ENCODE measurements at places on chromosomes 7 and 10. TPM values are rescaled to one million over a fixed set of nuclear protein-coding genes. Genes with fewer than 3 reads are reported as not detected.

CLCN1 gene
- 0.23 TPM for total RNA-seq

- no peak overlapping the region for H3K27ac ChIP-seq
- H3K36me3 ChIP-seq: no peaks in the 10 kb centered on the region
- no peaks in the 10 kb centered on the region for H3K4me1 ChIP-seq
- H3K27me3 ChIP-seq: no peaks in the 10 kb centered on the region
- H3K4me3 ChIP-seq: no peak overlapping the region
Observed at GRCh38 chr10:23643111-23643780, 204.4 kb downstream of the OTUD1 start.

GRCh38 chr7:45342236-45342635 is 184.6 kb downstream of the RAMP3 start:
- H3K4me1 ChIP-seq: no peaks in the 10 kb centered on the region
- H3K4me3 ChIP-seq: no peak overlapping the region
- DNase-seq: no peak
- H3K36me3 ChIP-seq: no peaks in the 10 kb centered on the region
- no peaks in the 10 kb centered on the region for H3K27me3 ChIP-seq

DNA sequence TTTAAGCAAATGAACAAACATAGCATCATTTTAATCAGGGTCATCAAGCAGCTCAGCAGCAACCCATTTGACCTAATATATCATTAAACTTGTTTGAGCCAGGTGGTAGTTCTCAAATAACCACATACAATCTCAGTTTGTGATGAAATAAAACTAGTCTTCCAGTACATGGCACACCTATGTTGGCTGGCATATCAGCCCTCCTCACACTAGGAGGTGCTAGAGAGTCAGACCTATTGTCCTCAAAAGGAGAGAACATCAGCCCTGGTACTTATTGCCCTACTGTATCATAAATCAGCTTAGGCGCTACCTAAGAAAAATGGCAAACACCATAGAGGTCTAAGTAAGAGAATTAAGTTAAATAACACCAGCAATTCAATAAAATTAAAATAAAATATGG is 81.7 kb downstream of the CABCOCO1 start:
- no peaks in the 10 kb centered on the region for H3K4me1 ChIP-seq
- no peak overlapping the region for H3K4me3 ChIP-seq
- no peak overlapping the region for H3K27ac ChIP-seq
- DNase-seq: peak; percentile 66
- H3K27me3 ChIP-seq: no peaks in the 10 kb centered on the region

DNA sequence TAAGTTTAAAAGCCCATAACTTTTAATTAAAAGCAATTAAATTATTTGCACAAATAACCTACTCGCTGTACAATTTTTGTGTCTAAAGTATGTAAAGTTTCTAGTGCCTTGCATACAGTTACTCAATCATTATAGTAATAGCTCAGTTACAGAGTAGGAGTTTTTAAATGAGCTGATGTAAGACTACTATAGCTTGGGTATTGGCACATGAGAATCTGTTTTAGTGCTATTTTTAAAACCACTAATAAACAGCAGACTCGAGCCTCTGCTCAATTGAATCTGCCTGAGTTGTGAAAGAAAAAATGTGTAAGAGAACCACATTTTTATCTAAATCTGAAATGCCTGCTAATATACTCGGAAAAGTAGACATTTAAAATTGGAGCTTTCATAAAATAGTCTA is 31.1 kb downstream of the CTNNA3 start:
- no peak overlapping the region for H3K4me3 ChIP-seq
- H3K36me3 ChIP-seq: no peaks in the 10 kb centered on the region
- no peaks in the 10 kb centered on the region for H3K4me1 ChIP-seq
- no peak overlapping the region for H3K27ac ChIP-seq
- H3K27me3 ChIP-seq: no peaks in the 10 kb centered on the region

COX19 gene
- 11.7 TPM for total RNA-seq

PSMC2 gene
- 131 TPM for total RNA-seq

- H3K27me3 ChIP-seq: no peaks in the 10 kb centered on the region
- no peak overlapping the region for H3K4me3 ChIP-seq
- no peak overlapping the region for H3K27ac ChIP-seq
Observed at GRCh38 chr10:125661431-125661940, 21.5 kb downstream of the TEX36 start.
